ENCODE measurements at places on chromosomes 7 and 10. TPM values are rescaled to one million over a fixed set of nuclear protein-coding genes. Genes with fewer than 3 reads are reported as not detected.

TMEM270 gene
- not detected for total RNA-seq

SLC13A1 gene
- total RNA-seq, result not detected

CDNF gene
- 0.86 TPM for total RNA-seq

CHAT gene
- not detected for total RNA-seq

VPS50 gene
- 31.0 TPM for total RNA-seq

HOXA9 gene
- 17.9 TPM for total RNA-seq

Measured in myometrial cell (primary cell).